ENCODE measurements at places on chromosomes 6 and 20. TPM values are rescaled to one million over a fixed set of nuclear protein-coding genes. Genes with fewer than 3 reads are reported as not detected.

- DNase-seq = no peak
These were observed 11.4 kb upstream of the KIF25 start for GRCh38 chr6:167985911-167986595.

DNA sequence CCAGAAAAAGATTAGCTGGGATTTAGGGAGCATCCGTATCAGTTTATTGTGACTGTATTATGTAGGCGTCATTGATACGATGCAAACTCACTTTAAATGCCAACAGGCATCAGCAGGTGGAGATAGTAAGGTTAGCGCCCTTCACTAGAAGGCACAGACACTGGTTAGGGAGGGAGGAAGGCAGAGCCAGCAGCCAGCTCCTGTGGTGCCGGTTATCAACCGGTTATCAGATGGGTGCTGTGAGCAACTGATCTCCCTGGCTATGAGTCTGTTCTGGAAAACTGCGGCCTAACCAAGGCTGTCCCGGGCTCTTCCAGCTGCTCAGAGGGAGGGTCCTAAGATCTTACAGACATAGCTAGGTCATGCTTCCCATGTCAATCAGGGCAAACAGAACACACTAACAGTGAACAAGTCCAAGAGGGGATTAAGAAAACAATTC, 47.5 kb upstream of the CD93 start:
- DNase-seq = no peak

DNA sequence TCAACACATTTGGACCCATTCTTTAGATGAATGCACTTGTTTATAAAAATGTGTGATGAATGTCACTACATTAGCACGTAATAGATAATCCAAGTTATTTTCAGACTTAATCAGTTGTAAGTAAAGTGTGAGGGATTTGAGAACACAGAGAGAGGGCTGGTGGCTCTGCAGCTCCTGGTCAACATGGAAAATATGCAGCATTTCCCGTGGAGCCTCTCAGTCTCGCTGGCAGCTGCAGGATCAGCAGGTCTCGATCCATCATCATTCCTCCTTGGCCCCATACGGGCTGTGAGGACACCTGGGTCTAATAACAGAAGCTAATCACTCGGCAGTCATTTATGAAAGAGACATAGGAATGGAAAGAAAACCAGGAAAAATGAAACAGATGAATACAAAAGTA, 390.2 kb downstream of the PRKN start:
- DNase-seq = no peak

GRCh38 chr20:63186528-63187316, 29.2 kb downstream of the YTHDF1 start:
- no peak for DNase-seq

DNA sequence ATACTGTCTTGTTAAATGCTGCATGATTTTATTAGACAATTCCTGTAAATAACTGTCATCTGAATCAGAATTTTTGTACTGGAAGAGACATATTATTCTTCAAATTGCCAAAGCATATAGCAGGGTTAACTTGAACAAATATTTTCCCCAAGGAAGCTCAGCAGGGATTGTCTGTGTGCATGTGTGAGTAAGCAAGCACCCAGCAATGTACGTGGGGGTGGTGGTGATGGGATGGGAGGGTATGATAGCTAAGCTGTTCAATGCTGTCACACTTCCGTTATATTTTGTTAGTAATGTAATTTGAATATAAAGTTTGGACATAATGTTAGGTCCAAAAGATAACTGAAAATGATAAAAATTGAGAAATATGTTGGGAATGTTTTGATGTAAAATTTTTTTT, 118.1 kb downstream of the MYB start:
- DNase-seq = no peak

- DNase-seq = no peak
These were observed 30.0 kb upstream of the PAQR8 start for GRCh38 chr6:52331793-52332457.

DNA sequence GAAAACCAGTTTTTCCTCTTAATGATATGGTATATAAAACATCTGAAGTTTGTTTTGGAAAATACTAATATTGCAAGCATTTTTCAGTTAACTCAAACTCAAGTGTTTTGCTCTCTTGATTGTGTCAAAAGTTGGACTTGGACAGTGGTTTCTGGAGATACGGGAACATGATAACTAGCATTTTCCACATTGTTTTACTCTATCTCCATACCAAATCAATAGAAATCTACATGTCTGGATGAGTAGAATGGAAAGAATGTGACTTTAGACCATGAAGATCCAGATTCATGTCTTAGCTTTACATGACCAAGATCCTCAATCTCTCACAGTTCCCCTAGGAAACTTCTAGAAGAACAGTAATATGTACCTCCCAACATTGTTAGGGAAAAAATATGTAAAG, 22.2 kb upstream of the FBXO30 start:
- DNase-seq = no peak

DNA sequence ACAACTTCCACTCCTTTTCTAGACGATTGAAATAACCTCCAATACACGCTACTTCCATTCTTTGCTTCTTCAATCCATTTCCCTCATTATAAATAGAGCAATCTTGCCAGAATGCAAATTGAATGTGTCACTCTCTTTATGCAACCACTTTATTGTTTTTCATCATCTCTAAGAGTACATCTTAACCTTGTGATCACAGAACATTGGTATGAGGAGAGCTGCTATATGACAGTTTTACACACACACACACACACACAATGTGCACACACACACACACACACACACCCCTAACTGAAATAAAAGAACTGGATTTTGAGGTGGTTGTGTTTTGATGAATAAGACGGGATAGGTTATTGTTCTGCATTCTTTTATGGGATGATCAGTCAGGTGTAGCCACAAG, 187.0 kb downstream of the HDGFL1 start:
- no peak for DNase-seq

- peak; percentile 47 for DNase-seq
These were observed 4.6 kb downstream of the MEA1 start for GRCh38 chr6:43009124-43009523.

GRCh38 chr20:36571564-36572504, 1.6 kb upstream of the TGIF2 start:
- DNase-seq = peak; percentile 42

TMEM244 gene
- total RNA-seq = not detected

SLC22A1 gene
- total RNA-seq = 1.5 TPM

PTGIS gene
- 1.9 TPM for total RNA-seq

Measured in Caco-2 (cell line).